ENCODE measurements at places on chromosomes 2 and 18.

- peak; percentile 85 for DNase-seq
These were observed 533.4 kb upstream of the ID2 start for GRCh38 chr2:8148260-8149006.

DNA sequence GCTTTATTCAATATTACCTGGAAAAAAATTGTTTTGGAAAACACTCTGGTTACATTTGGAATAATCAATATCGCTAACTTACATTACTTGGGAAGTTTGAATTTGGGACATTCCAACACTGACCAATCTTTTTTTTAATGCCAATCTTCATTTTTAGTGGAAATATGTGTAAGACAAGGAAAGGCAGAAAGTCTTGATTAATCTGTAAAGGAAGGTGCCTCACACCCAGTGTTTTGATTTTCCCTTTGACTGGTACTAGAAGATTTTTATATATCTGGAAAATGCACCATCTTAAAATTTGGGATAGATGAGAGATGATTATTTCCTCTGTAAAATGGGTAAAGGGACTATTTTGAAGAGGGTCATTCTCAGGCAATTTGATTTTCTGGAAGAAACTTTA is 879.2 kb upstream of the ZEB2 start:
- no peak for DNase-seq

DNA sequence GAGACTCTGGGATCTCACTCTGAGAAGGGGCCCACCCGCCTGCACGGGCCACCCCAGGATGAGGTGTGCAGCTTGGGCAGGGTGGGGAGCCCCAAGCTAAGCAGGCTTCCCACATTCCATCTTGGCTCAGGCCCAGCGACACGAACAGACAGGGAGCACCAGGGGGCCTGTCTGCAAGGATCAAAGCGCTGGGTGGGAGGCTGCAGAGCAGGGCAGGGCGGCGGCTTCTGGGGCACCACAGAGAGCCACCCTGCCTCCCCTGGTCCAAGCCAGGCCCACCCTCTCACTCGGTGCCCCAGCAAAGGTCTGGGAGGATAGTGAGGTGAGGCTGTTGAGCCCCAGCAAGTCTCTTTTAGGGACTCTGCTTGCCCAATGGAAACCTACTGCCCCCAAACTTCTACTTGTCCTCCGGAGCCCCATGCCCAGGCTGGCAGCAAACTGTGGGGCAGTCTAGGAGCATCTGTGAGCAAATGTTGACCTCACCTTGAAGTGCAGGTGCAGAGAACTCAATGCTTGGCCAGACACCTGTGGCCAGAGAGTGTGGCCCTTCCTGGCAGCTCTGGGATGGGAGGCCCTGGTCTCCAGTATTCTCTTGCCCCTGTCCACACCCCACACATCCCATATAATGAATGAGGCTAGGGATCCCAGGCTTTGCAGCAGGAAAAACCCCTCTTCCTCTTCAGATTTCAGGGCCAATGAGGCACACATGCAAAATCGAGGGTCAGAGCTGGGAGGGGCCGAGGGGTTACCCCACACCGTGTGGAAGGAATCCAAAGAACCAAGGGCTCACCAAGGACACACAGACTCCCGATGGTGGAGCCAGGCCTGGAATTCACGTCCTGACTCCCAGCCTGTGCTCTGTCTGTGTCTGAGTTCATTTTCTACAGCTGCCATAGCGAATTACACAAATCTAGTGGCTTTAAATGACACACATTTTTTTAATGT is 18.8 kb upstream of the GLI2 start:
- no peak for DNase-seq

GRCh38 chr2:208147759-208148158 is 1.8 kb upstream of the CRYGB start:
- no peak for DNase-seq

GRCh38 chr2:43790147-43790546 is 16.3 kb downstream of the DYNC2LI1 start:
- no peak for DNase-seq

- no peak for DNase-seq
These were observed 385.1 kb downstream of the STK39 start for GRCh38 chr2:167862296-167862695.

- no peak for DNase-seq
These were observed 19.7 kb downstream of the CROCC2 start for GRCh38 chr2:240925568-240926515.

- DNase-seq, result no peak
These were observed 19.4 kb downstream of the TOGARAM2 start for GRCh38 chr2:29000481-29000880.

DNA sequence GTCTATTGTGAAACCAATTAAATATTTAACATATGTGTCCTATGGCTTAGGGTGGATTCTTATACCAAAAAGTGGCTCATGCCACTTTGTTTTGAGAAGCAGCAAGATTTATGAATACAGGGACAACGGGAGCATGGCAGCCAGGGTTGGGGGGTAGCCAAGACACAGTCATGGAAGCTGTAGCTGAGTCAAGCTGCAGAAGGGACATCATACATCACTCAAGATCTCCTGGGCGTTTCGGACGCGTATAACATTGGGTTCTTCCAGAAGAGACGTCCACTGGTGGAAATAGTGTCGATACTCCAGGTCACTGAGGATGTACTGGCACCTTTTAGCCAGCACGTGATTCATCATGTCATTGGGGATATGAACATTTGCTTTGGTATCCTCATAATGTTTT is 152.7 kb downstream of the RIF1 start:
- no peak for DNase-seq

GRCh38 chr18:75654851-75655751 is 227.6 kb upstream of the SMIM21 start:
- no peak for DNase-seq

DNA sequence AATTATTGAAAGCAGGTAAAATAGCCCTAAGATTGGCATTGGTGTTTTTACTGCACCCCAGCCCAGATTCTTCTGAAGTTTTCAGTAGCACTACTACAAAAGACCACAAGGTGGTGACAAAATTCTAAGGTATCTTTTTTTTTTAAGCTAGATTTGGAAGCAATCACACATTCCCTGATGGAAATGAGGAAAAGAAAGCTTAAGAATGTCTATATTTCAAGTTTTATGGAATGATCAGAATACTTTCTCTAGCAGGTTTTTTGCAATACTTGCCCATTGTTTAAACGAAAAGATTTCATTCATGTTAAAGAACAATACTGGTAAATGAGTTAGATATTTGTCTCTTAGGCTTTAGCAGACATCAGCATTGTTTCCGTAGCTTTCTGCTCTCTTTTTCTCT is 32.1 kb upstream of the ZNF638 start:
- DNase-seq, result no peak

GRCh38 chr2:126658905-126659561 is 3.1 kb downstream of the GYPC start:
- peak; percentile 56 for DNase-seq

DNA sequence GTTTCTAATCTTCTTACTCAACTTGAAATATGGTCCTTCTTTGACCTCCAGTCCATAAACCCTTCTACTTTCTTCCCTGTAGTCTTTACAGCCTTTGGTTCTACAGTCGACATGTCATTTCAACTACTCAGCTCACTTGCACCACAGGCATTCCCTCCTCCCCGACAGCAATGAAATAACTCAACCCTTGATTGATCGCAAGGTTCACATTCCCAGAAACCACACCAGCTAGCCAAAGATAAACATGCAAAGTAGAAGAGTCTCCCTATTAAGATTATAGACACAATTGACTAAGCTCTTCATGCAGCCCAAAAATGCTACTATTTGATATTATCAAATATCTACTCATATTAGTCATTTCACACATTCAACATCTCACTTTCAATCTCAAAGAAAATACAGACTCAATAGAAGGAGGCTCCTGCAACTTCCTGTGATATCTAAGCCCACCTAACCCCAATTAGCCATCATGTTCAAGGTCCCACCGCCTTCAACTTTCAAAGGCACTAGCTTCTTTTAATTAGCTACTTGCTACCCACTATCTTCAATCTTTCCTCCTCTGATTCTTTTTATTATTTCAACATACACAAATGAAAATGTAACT is 50.8 kb downstream of the RTTN start:
- peak; percentile 92 for DNase-seq

DNA sequence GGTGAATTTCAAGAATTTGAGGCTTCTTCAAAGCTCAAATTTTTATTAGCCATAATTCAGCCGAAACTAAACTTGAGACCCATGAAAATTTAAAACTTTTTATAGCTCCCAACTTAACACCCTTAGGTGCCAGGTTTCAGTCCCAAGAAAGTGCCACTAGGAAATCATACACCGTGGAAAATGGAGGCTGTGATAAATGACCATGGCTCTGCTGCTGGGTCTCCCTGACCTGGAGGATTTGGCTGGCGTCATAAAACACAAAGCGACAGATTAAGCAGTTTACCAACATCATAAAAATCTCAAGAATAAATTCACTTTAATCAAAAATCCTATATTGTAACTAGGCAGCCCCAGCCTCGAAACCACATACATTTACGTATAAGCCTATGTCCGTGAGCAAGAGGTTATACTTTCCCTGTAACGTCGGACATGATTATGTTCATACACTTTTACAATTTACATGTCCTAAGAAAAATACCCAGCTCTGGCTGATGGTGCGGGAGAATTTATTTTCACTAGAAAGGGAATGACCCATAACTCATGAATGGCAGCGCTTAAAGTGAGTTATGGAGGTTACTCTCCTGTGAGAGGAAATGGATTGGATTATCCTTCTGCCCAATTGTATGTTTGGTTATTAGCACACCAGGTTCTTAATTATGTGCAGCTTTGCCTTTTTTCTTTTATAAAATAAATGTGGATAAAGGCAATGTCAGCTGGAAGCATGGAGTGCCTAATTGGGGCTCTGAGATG is 329.4 kb downstream of the AGPS start:
- no peak for DNase-seq

DNA sequence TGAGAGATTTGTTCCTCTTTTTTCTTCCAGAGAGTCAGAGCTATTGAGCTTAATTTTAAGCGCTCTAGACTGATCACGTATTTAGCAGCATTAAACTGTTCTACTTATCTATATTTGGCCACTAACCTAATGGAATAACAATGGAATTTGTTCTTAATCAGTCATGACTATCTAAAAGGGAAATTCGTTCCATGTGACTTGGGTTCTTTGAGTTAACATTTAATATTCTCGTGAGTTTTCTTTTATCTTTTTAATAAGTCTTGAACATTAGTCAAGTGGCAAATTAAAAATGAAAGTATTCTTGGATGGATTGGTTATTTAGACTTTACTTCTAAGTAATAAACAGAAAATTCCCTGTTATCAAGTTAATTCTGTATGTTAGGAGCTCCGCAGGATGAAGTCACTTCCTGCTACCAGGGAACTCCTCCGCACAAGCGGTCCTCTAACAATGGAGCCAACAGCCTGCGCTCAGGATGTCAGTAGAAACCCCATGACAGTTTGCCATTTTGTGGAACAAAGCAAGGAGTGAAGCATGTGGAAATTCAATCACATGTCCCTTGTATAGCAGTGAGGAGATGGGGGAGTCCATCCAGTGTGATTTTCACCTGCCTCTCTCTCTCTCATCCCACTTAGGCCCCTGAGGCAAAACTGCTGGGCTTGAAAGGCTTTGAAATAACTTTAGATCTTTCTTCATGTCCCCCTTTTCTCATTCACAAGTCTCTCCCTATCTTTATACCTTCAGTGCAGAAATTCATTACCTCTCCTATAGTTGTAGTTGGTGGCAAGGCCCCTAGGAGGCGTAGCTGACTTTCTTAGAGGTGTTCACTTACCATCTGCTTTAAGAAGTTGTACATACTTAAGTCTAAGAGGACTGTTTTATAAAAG is 138.1 kb downstream of the WDR7 start:
- DNase-seq, result peak; percentile 51

- DNase-seq, result no peak
These were observed 20.6 kb upstream of the SLC38A11 start for GRCh38 chr2:164975891-164976290.

DNA sequence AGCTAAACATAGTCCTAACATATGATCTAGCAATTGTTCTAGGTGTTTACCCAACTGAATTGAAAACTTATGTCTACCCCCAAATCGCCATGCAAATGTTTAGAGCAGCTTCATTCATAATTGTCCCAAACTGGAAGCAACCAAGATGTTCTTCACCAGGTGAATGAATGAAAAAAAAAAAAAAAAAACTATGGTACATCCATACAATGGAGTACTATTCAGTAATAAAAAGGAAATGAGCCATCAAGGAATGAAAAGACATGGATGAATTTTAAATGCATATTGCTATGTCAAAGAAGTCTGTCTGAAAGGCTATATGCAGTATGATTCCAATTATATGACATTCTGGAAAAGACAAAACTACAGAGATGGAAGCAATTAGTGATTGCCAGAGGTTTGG is 98.6 kb upstream of the ITPRID2 start:
- DNase-seq, result no peak

DNA sequence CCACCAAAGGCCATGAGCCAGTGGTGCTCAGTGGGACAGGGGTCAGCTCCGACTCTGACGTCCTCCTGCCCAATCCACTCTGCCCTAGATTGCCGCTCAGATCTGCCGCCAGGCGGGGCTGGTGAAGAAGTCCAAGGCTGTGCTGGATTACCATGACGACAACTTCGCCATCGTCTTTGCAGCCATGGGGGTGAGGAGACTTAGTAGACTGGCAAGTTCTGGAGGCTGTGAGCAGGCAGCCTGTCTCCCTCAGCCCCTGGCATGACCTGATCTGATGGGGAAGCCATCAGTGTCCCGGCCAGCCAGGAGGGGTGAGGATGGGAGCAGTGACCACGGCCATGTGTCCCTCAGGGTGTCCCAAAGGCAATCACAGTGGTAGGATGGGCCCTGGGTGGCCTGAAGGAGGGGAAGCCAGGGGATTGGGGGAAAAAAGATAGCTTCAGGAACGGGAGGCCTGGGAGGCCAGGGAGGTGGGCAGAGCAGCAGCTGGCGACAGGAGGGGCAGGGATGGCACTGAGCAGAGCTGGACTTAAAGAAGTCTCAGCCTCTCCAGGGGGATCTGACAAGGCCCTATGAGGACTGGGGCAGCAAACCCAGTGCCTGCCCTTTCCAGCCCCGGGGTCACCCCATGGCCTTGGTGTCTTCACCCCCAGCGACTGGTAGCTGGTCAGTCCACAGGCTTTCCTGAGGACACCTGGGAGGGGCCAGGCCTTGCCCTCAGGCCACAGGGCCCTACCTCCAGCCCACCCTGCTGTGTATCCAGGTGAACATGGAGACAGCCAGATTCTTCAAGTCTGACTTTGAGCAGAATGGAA is 17.4 kb upstream of the ANKRD53 start:
- DNase-seq, result no peak

GRCh38 chr18:286515-287310 is 18.9 kb upstream of the THOC1 start:
- DNase-seq, result peak; percentile 6

GRCh38 chr2:55891671-55892094 is 31.9 kb downstream of the EFEMP1 start:
- DNase-seq, result no peak

GRCh38 chr2:190460487-190460886 is 52.3 kb downstream of the MFSD6 start:
- no peak for DNase-seq

DNA sequence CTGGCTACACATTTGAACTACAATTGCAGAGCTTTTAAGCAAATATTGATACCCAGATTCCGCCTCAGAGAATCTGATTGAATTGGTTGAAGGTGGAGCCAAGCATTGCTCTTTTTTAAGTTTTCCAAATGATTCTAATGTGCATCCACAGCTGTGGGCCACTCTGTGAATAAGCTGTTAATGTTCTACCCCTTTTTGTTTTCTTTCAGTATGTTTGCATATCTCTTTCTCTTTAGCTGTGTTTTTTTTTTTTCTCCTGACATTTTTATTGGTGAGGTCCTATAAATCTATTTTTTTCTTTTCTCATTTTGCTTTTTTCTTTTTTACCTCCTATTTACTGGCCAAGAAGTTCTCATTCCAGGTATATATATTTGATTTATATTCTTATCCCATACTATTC is 6.5 kb downstream of the SCN3A start:
- DNase-seq, result no peak
